ENCODE measurements at places on chromosomes 4 and X. TPM values are rescaled to one million over a fixed set of nuclear protein-coding genes. Genes with fewer than 3 reads are reported as not detected.

Gene ACSL1
- total RNA-seq = 63.1 TPM

Gene FGB
- total RNA-seq = 7.5 TPM

DNA sequence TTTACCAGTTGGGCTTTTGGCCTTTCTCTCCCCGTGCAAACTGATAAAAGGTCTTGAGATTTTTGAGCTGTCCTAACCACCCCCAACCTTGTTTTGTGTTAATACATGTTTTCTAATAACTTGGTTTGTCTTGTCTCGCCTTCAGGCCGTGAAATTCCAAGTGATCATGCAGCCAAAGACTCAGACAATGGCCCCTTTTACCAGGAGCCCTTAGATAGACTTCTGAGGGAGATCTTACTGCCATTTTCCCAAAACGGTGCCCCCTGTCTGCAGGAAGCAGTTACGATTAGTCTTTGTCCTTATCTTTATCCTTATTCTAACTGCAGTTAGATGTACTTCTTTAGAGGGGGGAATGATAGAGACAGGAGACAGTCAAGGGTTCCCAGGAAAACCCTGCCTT, 245.3 kb upstream of the HDX start:
- DNase-seq = no peak

GRCh38 chrX:90026730-90027129, 105.0 kb downstream of the TGIF2LX start:
- no peak for DNase-seq

DNA sequence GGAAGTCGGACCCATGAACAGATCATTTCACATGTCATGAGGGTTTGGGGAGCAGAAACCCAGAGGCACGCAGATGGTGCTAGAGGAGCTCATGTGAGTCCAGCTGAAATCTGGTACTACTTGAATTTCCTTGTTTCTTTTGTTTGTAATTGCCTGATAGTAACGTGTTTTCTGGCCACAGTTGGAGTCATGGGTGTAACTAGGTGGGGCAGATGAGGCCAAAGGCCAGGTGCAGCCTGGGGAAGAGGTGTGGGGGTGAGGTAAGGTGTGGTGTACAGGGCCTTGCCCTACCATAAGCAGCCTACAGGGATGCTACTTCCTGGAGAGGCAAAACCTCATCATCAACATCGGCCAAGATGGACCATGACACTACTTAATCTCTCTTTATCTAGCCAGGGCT, 271.4 kb downstream of the PTTG2 start:
- DNase-seq = peak; percentile 37

DNA sequence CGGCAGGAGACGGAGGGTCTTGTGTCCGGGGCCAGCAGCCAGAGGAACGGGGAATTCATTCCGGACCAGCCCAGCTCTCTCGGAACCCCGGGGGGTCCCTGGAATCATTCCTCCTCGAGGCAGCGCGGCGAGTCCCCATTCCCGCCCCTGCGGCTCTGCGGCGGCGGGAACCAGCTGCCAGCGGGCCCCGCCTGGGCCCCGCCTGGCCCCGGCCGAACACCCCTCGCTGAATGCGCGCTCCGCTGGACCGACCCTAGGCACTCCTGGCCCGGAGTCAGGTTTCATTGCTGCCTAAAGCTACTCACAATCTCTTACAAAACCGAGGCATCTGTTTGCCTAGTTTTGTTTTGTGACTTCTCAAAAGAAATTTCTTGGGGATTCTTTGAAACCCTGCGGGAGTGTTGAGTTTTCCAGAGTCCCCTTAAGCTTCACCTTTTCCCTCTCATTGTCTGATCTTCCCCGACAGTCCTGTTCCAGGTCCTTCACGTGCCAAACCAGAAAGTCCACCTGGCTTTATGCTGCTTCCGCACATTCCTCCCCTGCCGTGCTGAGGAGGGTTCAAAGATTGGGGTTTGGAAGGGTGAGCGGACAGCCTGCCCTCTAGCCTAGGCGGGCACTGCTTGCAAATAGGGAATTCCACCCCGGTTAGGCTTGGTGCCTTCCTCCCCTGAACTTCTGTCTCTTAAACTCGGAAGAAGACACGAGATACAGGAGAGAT, 789 bp downstream of the ARHGAP10 start:
- DNase-seq = no peak

All from mucosa of gallbladder (tissue), 1 donor.